ENCODE measurements at places on chromosomes 12 and 14.
A peak's percentile ranks its signal among the peaks of the same experiment; 100 is the strongest.

- DNase-seq: peak; percentile 58
Observed at GRCh38 chr12:106445959-106446358, 88.4 kb downstream of the POLR3B start.

- DNase-seq: no peak
Observed at GRCh38 chr12:67651132-67651695, 2.7 kb downstream of the DYRK2 start.

- no peak for DNase-seq
Observed at GRCh38 chr12:93358821-93359220, 18.9 kb upstream of the NUDT4 start.

GRCh38 chr12:96501133-96501761, 11.9 kb downstream of the CFAP54 start:
- DNase-seq: peak; percentile 32
